Liver (tissue), 10 donors: ENCODE measurements at places on chromosomes 2 and 18. TPM values are rescaled to one million over a fixed set of nuclear protein-coding genes. Genes with fewer than 3 reads are reported as not detected.

- DNase-seq = no peak
Measured at GRCh38 chr2:233531955-233532354, 34.6 kb downstream of the USP40 start.

- DNase-seq = no peak
Measured at GRCh38 chr2:75562513-75562864, 1.8 kb upstream of the EVA1A start.

DNA sequence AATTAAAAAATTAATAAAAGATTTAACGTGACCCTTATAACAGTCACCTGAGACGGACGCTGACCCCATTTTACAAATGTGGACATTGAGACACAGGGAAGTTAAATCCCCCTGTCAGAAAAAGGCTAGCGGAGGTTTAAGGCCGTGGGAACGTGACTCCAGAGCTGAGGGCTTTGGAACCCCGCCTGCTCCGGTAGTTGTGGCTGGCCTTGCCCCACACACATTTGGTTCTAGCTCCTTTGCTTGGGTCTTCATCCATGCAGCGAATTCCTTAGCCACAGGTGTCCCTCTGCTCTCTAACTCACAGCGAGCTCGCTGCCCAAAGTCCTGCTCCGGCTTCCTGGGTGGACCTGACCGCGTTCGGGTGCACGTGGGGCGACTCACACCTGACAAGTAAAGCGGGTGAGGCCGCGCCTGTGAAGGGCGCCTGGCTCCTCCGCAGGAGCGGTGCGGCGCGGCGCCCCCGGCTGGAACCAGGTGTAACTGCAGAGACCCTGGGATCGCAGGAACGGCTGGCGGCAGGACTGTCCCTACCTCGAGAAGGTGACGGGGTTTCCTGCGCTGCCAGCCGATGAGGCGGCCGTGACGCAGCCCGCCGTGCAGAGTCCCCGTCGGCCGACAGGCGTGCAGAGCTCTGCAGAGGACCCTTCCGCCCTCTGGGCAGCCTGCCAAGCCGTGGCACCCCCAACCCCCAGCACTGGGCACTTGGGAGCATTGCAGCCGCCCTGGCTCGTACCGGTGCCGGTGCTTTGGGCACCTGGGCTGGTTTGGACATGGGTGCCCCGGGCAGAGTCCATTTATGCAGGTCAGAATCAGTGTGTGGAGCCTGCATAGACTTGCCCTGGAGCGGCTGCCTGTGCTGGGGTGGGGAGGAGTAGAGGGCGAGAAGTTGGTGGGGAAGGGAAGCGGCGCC is 2.4 kb upstream of the PROC start:
- peak; percentile 68 for DNase-seq

The TNFAIP6 gene
- 0.18 TPM for polyA plus RNA-seq
